Mucosa of descending colon (tissue), 3 donors: ENCODE measurements at places on chromosomes 16 and 17.
A peak's percentile ranks its signal among the peaks of the same experiment; 100 is the strongest.

GRCh38 chr17:66747578-66748275 is 87.2 kb upstream of the CACNG5 start:
- DNase-seq, result no peak

DNA sequence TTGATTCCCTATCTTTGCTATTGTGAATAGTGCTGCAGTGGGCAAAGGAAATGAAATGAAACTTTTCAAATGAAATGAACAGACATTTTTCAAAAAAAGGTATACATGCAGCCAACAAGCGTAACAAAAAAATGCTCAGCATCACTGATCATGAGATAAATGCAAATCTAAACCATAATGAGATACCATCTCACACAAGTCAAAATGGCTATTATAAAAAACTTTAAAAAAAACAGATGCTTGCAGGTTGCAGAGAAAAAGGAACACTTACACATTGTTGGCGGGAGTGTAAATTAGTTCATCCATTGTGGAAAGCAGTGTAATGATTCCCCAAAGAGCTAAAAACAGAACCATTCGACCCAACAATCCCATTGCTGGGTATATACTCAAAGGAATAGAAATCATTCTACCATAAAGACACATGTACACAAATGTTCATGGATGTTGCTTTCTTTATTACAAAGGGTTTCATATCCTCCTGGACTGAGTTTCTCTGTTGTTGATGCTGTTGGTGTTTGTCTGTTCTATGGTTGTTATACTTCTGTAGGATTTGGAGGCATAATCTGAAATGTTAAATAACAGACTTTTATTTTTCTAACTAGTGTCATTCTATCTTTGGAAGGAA is 99.3 kb upstream of the SOX9 start:
- DNase-seq, result no peak

GRCh38 chr17:47693731-47694580 is at the start of gene TBKBP1:
Gene TBKBP1, plus strand, starts transcription at chr17:47694161. Its CDS starts 1,952 bp downstream, at chr17:47696113.
- DNase-seq, result peak; percentile 74

DNA sequence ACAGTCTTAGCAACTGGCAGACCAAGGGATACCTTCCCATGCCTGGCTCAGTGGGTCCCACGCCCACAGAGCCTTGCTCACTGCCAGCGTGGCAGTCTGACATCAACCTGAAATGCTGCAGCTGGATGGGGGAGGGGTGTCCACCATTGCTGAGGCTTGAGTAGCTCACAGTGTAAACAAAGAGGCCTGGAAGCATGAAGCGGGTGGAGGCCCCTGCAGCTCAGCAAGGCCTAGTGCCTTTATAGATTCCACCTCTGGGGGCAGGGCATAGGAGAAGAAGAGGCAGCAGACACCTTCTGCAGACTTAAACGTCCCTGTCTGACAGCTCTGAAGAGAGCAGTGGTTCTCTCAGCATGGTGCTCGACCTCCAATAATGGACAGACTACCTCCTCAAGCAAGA is 263.2 kb downstream of the KIF2B start:
- no peak for DNase-seq

- DNase-seq, result peak; percentile 21
Observed at GRCh38 chr17:39219647-39220154, 6.0 kb downstream of the STAC2 start.

- no peak for DNase-seq
Observed at GRCh38 chr17:64221679-64222078, 41.4 kb downstream of the TEX2 start.

DNA sequence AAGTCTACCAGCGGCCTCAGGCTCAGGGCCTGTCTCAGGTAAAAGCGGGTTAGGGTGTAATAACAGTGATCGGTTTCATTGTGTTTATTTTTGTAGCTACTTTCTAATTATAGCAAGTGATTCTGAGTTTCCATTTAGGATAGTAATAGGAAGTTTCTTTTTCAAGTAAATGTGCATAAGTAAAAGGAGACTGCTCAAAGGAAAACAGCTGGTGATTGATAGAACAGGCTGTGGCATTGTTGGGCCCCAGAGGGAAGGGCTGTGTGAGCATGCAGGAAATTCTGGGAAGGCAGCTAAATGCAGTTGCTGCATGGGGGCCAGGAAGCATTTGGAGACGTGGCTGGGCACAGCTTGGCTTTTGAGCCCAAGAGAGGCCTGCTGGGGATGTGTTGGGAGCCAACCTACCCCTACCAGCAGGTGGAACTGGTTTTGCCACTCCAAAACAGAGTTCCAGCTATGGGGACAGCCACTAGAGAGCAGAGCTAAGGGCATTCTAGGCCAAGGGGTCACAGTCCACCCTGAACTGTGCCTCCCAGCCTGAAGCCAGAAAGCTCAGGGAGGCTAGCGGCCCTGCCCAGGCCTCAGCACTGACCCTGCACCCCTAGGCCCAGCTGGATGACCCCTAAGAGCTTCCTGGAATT is 12.6 kb downstream of the SNX20 start:
- DNase-seq, result no peak
